ENCODE measurements at places on chromosomes 4 and X.

DNA sequence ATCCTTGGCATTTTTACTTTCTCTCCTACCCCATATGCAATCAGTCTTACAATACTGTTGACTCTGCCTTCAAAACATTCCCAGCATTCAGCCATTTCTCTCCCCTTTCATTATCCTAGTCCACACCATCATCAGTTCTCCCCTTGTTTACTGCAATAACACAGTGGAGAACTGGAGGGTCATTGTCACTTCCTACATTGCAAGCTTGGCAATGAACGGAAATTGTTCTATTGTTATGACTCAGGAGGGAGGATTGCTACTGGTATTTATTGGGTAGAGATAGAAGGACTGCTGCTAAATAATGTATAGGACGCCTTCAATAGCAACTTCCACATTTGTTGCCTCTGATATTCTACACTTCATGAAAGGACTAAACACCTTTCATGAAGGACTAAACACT, 231.8 kb downstream of the BANK1 start:
- no peak for DNase-seq

DNA sequence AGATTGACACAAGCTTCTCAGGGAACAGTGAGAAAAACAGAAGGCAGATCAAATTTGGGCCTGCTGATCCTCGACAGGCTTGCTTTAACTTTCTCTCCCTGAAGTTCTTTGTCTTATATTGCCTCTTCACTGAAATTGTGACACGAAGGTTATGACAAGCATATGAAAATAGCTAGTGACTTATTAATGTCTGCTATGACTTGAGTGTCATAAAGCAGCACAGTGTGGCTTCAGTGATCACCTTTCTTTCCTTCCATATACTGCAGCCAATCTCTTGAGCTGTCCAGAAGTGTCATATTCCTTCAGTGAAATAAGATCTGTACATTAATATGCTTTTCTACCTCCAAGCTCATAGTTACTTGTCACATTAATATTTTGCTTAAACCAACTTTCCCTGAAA, 870.2 kb downstream of the C4orf33 start:
- no peak for DNase-seq

GRCh38 chr4:81418572-81418971, 53.1 kb downstream of the RASGEF1B start:
- no peak for DNase-seq

- DNase-seq: no peak
Measured at GRCh38 chrX:66675541-66675940, 36.7 kb upstream of the EDA2R start.

GRCh38 chr4:53644607-53645006, 53.3 kb upstream of the LNX1 start:
- DNase-seq: no peak
